ENCODE measurements at places on chromosomes 3 and 15.

DNA sequence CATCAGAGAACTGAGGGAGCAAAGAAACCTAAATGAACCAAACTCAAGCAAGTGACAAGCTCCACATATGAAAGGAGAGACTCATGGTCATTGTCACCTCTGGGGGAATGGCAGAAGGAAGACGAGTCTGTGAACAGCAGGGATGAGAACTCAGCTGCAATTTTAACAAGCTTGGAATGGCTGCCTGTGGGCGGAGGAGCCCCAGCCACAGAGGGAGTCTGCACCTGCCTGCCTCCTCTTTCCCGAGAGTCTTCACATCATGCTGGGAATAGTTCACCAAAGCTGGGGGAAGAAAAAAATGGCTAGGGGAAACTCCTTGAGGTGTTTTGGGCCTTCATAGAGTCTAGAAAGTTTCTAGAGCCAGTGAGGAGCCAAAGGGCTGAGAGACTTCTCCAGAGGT lies 21.3 kb upstream of the BHLHE40 start:
- no peak for DNase-seq

DNA sequence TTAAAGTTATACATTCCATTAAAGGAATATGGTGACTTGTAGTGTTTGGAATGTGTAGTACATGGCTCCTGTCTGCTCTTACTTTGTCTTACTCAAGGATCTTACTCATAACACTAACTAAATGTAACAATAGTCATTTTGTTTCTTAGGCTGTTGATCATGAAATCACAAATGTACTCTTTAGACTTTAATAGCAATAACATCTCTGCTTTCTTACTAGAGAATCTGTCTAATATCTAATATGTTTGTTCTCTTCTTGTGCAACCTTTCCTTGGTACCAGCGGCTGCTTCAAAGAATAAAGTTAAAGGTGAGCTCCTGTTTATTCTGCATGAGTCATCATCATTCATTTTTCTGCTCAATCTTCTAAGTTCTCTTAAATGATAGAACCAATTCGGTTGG lies 767.5 kb downstream of the CADM2 start:
- DNase-seq = no peak

DNA sequence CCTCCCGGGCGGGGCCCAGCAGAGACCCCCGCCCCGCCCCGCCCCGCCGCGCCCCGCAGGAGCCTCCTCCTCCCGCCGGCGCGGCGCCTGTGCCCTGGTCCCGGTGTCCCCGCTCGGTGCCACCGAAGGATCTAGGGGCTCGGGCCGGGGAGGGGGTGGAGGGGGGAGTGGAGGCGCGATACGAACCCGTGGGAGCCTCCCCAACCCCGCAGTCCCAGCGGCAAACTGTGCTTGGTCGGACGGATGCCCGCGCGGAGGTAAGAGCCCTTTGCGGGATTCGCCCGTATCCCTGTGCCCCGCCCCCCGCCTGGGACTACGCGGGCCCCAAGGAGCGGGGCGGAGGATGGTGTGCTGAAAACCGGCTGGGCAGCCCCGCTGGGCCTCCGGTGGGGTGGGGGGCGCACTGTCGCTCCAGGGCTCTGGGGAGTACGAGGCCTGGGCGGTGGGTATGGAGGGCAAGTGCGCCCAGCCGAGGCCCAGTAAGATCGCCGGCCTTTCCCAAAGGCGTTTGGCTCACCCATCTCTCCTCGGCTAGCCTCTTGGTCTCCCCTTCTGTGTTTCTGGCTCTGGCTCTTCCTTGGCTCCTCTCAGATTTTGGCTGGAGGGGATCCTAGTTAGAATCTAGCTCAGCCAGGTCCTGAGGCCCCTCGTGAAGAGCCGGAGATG lies 65.6 kb upstream of the POLG start:
- no peak for DNase-seq

DNA sequence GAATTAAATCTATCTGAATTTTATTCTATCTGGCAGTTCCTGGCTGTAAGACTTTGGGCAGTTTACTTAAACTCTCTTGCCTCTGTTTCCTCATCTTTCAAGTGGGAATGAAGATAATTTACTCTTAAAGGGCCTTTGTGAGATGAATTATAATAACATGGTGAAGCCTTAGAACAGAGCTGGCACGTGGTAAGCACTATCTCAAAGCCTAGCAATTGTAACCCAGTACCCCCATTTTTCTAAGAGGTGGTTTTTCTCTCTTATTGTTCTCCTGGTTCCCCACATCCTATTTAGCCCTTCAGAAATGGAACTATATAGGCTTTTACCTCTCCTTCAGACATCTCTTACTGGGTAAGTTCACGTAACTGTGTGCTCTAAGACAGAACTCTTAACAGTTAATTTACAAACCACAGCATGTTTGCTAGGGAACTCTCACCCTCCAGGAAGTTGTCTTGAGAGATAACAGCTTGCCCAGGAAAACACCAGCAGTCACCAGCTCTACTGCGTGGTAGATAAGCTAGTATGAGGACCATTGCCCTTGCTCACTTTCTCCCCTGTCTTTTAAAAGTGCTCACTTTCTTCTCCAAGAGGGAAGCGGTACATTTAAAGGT lies 12.3 kb upstream of the CRBN start:
- DNase-seq = no peak

- DNase-seq = no peak
Measured at GRCh38 chr15:79122991-79123390, 32.4 kb upstream of the RASGRF1 start.

DNA sequence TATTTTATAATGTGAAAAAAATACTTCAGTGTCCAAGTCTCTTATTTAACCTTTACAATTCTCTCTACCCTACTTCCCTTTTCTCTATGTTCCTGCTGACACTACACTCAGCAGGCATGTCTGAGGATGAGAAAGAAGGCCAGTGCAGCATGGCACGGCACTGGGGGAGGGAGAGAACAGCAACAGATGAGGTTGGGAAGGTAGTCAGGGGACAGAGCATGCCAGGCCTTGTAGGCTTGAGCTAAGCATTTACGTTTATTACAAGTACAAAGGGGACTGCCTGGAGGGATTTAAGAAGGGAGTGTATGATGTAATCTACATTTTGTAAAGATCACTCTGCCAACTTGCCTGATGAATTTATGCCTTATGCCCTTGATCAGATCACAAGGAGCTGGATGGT lies 117.3 kb upstream of the WNT5A start:
- no peak for DNase-seq

DNA sequence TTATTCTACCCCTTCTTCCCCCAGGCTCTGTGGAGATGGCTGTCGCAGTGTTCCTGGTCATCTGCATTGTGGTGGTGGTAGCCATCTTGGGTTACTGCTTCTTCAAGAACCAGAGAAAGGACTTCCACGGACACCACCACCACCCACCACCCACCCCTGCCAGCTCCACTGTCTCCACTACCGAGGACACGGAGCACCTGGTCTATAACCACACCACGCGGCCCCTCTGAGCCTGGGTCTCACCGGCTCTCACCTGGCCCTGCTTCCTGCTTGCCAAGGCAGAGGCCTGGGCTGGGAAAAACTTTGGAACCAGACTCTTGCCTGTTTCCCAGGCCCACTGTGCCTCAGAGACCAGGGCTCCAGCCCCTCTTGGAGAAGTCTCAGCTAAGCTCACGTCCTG lies 12.9 kb downstream of the SPINT1 start:
- no peak for DNase-seq

GRCh38 chr15:85759376-85759775 lies 35.3 kb downstream of the KLHL25 start:
- DNase-seq = no peak

- no peak for DNase-seq
Measured at GRCh38 chr15:43516185-43516584, 1.2 kb upstream of the MAP1A start.
